ENCODE measurements at places on chromosomes 4 and X.

GRCh38 chrX:70508296-70508911 is 63.8 kb downstream of the DLG3 start:
- DNase-seq, result no peak

- no peak for DNase-seq
These were observed 123.6 kb upstream of the TET2 start for GRCh38 chr4:105022811-105023667.

DNA sequence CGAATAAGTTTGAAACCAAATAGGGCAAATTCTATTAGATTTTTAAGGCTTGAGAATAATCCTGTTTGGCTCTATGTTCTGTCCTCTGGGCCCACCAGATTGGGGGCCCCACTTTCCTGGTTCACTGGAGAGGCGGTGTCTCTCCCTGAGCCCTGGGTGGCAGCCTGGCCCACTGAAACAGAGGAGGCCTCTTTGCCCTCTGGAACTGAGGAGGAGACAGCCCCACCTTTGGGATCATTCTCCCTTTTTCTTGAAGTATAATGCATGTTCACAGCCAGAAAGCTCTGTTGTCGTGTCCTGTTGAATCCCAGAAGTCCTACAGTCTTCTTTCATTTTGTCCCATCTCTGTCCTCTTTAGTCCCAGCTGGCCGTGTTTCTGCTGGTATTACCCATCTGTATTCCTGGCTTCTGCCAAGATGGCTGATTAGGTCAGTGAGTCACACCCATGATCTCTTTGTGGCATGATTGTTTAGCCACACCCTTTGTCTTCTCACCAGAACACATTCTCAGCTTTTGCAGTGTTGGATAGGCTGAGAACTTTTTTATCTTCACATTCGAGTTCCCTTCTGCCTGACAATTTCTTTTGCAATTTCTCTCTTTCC is 8.1 kb upstream of the TBC1D25 start:
- no peak for DNase-seq

DNA sequence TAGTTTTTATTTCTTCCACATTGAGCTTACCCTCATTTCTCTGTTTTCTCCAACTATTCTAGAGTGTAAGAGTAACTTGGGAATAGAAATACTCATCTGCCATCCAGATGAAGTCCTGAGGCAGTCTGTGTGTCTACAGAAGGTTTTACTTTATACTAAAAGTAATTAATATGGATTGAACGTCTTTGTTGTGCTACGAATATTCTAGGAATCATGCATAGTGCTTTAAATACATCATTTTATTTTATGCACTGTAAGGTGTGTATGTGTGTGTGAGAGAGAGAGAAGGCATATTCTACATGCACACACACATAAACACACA is 305.7 kb downstream of the INPP4B start:
- DNase-seq, result no peak

GRCh38 chr4:82780752-82781231 is 17.8 kb downstream of the SCD5 start:
- DNase-seq, result no peak

DNA sequence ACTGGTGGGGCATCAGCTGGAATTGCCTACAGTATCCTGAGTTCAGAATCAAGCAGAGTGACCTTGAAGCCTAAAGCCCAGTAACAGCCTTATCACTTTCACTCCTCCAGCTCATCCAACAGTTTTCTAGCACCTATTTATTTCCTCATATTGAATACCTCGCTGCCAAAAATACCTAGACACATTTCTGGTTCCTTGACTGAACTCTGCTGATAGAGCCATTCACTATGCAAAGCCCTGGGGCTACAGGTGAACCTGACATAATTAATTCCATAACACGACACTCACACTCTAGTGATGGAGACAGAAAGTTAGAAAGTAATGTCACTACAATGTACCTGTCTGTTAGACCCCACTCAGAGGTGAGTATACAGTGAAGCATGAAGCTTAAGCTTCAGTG is 149.0 kb upstream of the STX18 start:
- no peak for DNase-seq

DNA sequence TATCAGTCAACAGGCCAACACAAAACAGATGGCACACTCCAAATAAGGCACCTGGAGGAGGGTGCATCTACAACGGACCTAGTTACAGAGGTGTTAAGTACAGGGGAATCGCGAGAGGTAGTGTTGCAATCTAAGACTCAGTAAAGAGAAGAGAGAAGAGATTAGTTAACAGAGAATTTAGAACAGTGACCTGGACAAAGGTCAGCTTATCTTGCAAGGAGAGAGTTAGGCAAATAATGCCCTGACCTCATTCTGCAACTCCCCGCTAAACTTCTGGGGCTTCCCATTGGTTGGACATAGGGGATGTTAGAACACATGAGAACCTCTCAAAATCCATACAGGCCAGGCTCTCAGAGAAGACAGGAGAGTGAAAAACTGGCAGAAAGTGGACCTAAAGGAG is 289.4 kb upstream of the GK2 start:
- no peak for DNase-seq

DNA sequence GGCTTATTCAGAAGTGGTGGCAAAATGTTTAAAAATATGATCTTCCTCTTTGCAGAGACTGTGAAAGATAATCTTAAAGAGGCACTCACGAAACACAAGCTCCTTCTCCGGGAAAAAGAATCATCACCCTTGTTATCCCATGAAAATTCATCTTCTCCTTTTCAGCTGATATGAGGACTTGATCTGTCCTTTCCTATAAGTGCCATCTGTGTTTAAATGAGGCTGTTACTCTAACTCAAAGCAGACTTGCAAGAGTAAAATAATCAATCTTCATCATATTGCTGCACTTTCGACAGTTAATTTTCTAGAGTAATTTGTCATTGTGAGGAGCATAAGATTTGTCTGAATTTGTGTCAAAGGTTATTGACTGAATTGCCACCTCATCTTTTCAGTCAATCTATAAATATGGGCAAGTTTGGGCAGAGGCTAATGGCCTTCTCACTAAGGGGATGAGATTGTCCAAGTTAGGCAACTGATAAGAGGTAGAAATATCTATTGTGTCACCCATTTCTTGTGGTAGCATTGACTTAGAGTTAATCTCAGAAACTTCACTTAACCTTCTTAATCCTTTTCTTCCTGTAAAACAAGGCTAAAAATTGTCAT is 452.9 kb downstream of the GRXCR1 start:
- no peak for DNase-seq

DNA sequence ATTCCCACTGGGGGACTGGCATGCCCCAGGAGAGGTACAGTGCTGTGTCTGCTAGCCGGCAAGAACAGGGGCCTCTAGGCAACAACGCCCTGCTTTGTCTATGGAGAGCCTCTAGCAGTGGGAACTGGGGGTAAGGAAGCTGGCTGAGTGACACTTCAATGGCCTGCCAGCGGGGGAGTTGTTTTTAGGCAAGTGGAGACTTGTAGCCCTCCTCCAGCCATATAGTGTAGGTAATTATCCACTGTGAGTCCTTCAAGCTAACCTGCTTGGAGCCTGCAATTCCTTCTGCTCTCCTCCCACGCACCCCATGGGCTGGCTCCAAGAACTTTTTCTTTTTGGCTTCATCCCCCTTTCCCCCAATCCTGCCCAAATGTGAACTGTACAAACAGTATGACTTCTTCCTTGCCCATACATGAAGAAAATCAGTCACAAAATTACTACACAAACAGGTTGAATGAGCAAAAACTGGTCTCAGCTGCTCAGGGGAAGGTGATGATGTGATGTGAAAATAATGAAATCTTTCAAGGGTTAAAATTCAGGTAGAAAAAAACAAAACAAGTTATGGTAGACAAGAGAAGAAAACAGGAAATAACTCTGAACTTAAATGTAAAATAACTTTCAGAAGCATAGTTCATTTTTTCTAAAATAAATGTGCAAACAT is 33.1 kb downstream of the LEF1 start:
- no peak for DNase-seq

DNA sequence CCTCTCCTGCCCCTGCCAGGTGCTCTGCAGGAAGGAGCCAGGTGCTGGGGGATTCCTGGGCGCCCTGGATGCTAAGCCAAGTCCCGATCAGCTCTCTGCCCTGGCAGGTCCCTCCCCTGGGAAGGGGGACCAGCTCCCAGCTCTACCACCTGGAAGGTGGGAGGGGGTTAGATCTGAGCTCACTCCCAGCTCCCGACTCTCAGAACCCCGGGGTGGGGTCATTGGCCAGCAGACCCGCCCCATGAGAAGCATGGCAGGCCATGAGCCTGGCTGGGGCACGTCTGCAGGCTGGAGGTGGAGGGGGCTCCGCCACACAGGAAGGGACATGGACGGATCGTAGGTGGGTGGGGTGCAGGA is 83.4 kb upstream of the NKX1-1 start:
- DNase-seq, result no peak

GRCh38 chr4:113411496-113411938 is 350.0 kb downstream of the CAMK2D start:
- DNase-seq, result no peak

All from activated CD4-positive, alpha-beta T cell treated with anti-CD3 and anti-CD28 coated beads for 1 hour (primary cell).